ENCODE measurements at places on chromosomes 2 and 18.

GRCh38 chr2:197306696-197307040, 3.9 kb downstream of the ANKRD44 start:
- peak; percentile 50 for DNase-seq

- DNase-seq = no peak
These were observed 323.7 kb downstream of the LRRTM1 start for GRCh38 chr2:79980816-79981215.

DNA sequence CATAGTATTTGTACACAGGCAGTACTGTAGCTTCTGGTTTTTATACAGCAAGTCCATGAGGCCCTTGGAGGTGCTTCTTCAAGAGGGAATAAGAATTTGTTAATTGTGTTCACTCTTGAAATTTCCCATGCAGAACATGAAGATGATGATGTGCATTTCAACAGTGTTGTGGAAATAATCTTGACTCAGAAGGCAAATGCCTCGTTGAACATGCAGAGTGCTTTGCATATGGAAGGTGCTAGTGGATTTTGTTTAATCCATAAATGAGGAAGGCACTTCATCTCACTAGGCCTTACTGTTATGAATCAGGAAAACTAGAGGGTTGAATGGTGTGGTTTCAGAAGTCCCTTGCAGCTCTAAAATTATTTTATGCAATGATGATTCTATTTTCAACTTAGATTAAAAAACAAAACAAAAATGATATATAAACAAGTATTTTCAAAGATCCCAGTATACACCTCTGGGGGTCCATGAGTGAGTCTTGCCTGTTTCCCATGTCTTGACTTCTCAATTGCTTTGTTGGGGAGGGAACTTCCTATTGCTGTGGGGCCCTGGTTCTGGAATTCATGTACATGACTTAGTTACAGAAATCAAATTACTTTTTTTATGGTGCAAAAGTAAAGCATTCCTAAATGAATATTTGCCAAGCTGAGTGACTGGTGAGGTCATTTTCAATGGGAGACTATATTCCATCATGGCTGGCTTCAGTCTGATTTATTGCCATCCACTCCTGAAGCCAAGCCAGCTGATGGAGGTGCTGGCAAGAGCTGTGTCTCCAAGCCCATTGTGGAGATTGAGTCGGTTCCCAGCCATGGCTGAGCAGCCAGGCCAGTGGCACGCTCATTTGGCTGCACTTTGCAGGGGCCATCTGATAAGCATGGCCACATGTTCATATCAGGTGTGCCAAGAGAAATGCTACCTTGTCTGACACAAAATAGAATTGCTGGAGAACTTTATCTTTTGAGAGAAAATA, 56.5 kb downstream of the MGAT5 start:
- DNase-seq = no peak

- no peak for DNase-seq
These were observed 115.7 kb downstream of the ACOXL start for GRCh38 chr2:110848071-110848470.

- no peak for DNase-seq
These were observed 14.5 kb downstream of the NAB1 start for GRCh38 chr2:190663348-190663747.

GRCh38 chr2:205889114-205889513, 196.9 kb downstream of the INO80D start:
- DNase-seq = no peak

- DNase-seq = no peak
These were observed 33.3 kb downstream of the TMEM37 start for GRCh38 chr2:119464981-119465380.

- no peak for DNase-seq
These were observed 95.4 kb upstream of the CCDC85A start for GRCh38 chr2:56088411-56088810.

GRCh38 chr18:25827961-25828561, 262.4 kb downstream of the SS18 start:
- no peak for DNase-seq

DNA sequence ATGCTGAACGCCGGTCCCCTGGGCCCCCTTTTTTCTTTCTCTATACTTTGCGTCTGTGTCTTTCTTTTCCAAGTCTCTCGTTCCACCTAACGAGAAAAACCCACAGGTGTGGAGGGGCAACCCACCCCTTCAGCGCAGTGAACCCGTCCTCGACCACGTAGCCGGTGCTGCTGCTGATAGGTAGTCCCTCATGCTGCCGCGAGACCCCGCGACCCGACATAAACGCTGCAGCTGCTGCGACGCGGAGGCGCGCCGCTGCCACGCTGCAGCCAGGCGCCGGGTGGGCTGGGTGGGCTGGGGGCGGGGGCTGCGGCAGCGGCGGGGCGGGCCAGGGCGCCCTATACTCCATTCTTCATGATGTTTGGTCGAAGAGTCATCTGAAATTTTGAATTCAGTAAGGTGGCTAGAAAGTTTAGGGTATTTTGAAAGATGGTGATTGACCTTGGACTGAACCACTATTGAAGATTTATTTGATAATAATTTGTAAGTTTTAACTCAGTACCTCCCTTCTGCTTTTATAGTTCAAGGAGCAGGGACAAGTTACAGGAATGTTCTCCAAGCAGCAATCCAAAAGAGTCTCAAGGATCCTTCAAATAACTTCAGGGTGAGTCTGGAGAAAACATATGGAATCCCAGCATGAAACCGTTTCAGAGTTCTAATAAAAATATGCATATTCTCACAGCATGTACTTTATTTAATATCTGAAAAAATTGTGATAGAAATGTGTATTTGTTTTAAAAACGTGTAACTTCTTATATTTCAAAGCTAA, 24.1 kb downstream of the CFLAR start:
- no peak for DNase-seq

DNA sequence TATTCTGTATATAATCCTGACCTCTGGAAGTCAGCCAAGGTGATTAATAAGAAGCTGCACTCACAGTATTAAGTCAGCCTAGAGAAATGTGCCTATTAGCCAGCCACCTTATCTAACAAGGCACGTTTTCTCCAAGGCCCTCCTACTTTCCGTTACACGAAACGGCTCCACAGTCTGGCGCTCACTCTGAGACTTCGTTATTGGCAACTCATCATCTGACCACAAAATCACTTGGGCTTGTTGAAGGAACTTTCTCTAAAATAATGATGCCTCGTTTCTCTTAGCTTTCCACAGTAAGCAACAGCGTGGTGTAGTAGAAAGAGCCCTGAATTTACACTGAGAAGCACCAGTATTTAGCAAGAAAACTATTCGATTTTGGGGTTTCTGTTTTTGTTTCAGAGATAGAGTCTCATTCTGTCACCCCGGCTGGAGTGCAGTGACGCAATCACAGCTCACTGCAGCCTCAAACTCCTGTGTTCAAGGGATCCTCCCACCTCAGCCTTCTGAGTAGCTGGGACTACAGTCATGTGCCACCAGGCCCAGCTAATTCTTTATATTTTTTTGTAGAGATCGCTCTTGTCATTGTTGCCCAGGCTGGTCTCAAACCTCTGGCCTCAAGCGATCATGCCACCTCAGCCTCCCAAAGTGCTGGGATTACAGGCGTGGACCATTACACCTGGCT, 53.6 kb upstream of the SLC14A1 start:
- peak; percentile 53 for DNase-seq

DNA sequence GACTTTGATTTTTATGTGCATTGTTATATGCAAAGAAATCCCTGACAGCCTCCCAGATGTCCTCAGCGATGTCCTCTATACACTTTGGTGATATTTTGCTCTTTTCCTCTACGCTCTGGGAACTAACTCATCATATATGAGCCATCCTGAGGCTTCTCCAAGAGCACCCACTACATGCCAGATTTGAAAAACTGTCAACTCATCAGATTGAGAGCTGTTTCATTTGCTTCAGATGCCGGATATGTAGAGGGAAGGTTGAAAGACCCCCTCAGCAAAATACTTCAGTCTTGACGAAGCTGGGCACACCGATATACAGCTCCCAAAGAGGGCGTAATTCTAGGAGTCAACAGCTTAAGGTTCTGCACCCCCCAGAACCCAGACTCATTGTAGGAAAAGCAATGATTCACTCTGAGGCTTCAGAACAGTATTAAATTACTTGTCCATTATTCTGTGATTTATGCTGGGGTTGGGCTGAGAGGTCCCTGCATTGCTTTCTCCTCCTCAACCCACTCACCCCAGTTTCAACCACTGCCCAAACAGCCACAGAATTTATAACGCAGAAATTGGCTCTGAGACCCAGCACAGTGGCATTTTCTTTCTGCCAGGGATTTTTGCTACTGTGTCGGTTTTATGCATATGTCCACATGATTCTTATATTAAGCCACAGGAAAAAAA, 341.8 kb downstream of the ALK start:
- DNase-seq = no peak

DNA sequence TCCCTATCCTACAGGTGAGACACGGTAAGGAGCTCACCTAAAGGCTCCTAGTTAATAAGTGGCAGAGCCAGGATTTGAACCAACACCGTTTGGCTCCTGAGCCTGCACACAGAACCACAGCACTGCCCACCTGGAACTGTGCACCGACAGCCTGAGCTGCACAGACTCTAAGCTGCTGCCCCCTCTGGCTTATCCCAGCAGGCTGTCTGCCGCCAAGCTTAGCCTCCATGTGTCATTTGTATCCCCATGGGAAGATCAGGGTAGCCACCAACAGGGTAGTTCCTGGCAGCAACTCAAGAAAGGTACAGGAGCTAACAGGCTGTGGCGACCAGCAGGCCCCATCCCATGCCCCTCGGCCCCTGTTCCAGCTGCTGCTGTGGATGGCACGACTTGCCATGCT, 135.7 kb downstream of the LRRC30 start:
- DNase-seq = no peak

GRCh38 chr2:169348321-169349024, 13.9 kb downstream of the LRP2 start:
- no peak for DNase-seq

GRCh38 chr2:234678711-234679110, 181.8 kb upstream of the ARL4C start:
- DNase-seq = peak; percentile 45

DNA sequence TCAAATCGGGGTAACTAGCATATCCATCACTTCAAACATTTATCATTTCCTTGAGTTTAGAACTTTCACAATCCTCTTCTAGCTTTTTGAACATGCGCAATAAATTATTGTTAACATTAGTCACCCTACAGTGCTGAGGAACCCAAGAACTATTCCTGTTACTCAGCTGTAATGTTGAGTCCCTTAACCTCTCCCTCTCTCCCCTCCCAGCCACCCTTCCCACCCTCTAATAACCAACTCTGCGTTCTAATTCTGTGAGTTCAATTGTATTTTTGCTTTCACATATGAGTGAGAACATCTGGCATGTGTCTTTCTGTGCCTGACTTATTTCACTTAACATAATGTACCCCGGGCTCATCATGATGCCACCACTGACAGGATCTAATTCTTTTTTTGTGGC, 78.6 kb upstream of the RANBP2 start:
- no peak for DNase-seq

DNA sequence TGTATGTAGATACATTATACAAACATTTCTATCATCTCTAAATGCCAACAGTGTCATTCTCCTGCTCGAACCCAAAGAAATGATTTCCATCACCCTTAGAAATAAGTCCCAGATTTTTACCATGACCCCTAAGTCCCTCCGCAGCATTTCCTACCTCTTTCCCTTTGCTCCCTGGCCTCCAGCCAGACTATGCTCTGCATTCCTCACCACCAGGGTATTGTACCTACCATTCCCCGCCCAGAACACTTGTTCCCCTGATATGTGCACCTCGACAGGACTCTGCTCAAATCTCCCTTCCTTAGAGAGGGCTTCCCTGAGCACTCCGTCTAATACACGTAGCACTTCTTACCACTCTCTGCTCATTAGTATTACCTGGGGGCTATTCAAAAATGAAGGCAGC, 630.2 kb downstream of the ARHGAP15 start:
- DNase-seq = no peak

DNA sequence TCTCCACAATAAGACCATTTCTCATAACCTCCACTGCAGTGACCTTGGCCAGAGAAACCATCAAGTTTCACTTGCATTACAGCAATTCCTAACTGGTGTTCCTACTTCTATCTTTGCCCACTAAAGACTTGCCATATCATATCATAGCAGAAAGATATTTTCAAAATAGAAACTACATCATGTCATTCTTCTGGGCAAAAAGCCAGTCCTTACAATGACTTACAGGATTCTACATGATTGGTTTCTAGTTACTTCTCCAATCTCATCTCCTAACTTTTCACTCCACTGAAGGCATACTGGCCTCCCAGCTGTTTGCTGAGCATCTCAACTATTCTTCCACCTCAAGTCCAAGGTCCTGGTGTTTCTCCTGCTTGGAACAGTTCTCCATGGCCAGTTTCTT, 151.4 kb downstream of the HNMT start:
- no peak for DNase-seq
